ENCODE measurements at places on chromosomes 7 and 10.

DNA sequence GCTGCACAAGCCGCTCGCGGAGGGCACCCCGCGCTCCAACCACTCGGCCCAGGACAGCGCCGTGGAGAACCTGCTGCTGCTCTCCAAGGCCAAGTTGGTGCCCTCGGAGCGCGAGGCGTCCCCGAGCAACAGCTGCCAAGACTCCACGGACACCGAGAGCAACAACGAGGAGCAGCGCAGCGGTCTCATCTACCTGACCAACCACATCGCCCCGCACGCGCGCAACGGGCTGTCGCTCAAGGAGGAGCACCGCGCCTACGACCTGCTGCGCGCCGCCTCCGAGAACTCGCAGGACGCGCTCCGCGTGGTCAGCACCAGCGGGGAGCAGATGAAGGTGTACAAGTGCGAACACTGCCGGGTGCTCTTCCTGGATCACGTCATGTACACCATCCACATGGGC is 50.0 kb downstream of the FIGNL1 start:
- no peak for DNase-seq

DNA sequence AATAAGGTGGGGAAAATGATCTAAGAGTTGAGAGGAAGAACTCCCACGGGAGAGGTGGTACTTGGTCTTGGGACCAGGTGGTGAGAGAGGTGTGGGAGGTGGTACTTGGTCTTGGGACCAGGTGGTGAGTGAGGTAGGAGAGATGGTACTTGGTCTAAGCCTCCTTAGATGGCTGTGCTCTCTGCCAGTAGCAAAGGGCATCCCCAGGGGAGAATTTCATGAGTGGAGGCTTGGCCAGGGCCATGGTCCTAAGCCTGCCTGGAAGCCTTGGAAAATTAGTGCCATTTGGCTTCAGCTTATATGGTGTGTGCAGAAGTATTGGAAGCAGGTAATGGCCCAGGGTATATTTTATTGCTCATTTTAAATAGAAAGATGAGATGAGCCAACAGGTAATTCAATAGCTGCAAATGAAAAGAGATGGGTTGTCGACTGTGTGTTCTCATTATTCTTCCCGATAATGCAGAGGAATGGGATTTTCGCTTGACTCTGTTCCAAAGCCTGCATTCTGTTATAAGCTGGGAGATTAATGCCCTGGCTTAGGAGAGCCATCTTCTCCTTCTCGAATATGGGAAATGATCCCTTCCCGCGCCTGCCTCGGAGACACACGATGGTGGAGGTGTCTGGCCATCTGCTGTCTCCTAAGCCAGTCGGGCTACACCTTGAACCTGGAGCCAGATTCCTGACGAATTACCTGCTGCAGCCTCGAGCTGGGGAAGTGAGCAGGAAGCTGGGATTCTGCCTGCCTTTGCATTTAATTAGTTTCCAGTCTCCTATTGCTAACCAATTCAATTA is 287.8 kb downstream of the GALNT17 start:
- DNase-seq = no peak

- DNase-seq = peak; percentile 48
Measured at GRCh38 chr7:40583667-40584444, 449.1 kb downstream of the SUGCT start.

DNA sequence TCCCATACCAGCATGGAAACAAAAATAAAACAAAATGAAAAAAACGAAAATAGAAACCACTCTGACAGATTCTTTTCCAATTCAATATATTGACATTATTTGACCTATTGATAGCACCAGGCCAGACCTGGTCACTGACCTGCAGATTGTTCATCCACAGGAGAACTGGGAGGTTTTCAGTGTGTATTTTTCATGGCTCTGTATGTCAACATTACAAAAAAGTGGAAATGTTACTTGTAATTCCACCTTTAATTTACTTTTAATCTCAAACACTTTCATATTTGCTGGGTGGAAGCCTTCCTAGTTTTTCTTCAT is 2.9 kb downstream of the HKDC1 start:
- no peak for DNase-seq

- DNase-seq = peak; percentile 23
Measured at GRCh38 chr7:149285603-149286002, 23.6 kb downstream of the ZNF783 start.

DNA sequence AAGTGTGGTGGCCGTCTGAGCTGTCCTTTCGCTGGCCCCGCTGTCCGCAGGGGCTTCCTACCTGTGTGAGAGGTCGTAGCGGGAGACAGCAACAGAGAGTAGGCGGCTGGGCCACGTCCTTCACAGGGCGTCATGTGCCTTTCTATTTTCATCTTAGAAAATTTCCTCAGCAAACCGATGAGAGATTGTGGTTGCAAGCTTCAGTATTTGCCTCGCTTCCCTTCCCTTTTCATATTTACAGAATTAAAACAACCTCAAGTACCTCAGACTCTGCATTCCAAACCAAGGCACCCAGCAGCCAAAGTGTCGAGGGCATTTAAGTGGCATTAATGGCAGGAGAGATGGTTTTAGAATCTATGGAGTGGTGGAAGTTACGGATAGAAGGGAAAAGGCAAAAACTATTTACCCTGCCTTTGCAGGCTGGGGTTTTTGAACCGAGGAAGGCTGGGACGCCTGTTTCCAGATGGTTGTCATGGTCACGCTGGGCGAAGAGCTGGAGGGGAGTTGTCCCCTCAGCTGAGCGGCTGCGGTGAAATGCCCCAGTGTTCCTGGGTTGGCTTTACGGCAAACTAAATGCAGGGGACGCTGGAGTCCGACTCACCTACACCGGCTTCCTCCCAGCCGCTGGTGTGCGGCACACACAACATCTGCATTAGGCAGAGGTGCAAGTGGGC is 41.9 kb downstream of the WIPI2 start:
- DNase-seq = no peak

GRCh38 chr7:78635026-78635793 is 818.3 kb downstream of the MAGI2 start:
- DNase-seq = peak; percentile 9

DNA sequence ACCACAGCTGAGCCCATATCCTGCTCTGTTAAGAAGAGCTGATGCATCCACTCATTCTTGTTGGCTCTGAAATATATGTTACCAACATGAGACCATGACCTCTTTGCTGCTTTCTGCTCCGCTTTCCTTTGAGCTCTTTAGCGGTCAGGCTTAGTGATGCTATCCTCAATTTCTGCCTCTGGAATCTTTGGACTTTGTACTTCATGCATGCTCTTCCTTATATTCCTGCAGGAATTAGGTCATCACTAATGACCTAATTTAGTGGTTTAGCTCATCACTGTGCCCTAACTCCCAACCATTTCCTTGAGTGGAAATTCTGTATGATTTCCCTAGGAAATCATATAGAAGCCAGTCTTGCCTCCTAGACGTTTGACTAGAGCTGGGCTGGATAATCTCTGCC is 119.5 kb downstream of the AOAH start:
- no peak for DNase-seq

DNA sequence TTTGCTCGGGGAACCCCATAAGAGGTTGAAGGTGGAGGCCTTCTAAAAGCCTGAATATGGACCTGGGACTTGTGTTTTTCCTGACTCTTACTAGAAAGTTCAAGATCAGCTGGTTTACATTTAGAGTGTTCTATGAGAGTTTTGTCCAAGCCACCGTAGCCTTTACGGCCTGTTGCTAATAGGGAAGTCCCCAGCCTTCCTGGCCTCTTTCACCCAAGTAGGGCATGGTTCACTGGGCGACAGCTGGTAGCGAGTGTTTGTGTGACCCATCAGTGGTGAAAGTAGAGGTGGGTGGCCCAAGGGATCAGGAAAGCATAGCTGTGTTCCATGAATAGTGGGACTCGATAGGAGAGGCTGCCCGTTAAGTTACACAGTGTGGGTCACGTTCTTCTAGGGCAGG is 60.1 kb downstream of the RABGEF1 start:
- no peak for DNase-seq

Measured in fibroblast of skin of abdomen (primary cell).